ENCODE measurements at places on chromosomes 1 and 21.

DNA sequence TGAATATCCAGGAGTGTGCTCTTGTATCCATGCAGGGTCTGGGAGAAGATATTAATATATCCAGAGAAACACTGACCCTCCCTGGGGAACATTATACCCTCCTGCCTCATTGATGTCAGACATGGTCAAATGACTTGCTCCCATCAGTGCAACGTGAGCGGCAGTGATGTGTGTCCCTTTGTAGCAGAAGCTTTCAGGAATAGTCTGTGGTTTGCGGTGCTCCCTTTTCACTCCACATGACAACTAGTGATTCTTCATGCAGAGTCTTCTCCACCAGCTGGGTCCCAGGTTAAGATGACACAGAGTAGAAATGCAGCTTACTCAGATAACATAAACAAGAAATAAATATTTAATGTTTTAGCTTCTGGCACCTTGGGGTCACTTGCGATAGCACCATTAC lies 31.9 kb upstream of the LYPD8 start:
- DNase-seq = no peak

GRCh38 chr1:231522038-231522437 lies 6.4 kb upstream of the TSNAX start:
- no peak for DNase-seq

DNA sequence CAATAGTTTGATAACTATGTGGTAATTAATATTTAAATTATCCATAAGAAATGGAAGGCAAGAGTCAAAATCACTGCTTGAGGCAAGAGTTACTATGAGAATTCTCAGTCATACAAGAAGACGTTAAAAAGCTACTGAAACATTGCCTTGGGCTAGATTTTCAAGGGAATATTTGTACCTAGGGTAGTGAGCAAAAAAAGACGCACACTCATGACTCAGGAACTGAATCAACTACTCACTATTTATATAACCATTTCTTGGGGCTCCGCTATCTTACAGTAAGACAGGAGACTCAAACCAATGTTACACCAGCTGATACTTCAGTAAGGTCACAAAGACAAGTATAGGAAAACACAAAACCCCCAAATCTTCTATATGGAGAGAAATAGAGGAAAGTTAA lies 151.5 kb upstream of the RNPC3 start:
- DNase-seq = no peak

GRCh38 chr1:64851664-64852063 lies 106.8 kb downstream of the RAVER2 start:
- no peak for DNase-seq

GRCh38 chr1:46183926-46184557 lies 7.8 kb upstream of the P3R3URF start:
- DNase-seq = no peak

DNA sequence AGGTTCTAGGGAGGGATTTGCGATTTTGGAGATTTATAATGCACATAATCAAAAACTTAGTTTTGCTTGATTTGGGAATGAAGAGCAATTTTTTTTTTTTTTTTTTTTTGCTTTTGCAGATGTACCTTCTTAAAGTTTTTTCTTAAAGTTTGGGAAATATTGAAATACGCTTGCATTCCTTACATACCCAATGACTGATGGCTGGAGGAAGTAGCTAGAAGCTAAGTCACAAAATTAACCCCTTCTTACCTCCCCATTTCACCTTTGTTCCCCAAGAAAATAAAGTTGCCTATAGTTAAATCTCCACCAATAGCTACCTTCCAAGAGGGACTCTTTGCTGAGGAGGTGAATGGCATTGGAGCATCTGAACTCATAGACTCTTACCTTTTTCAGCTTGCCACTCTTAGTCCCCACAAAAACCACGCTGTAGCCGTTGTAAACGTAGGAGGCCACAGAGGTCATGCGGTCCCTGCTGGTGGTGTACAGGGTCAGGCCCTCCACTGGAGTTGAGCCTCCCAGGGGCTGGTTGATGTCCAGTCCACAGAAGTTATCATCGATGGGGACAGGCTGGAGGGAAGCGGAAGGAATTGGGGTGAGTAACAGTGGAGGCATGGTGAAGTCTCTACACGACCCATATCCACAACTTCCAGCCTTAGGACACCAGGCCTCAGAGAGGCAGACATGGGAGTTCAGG lies 34.1 kb downstream of the PLXNA2 start:
- DNase-seq = no peak

GRCh38 chr1:182917378-182917777 lies 35.6 kb downstream of the SHCBP1L start:
- DNase-seq = no peak

GRCh38 chr1:222233444-222234158 lies 314.3 kb downstream of the HHIPL2 start:
- no peak for DNase-seq

- DNase-seq = no peak
Measured at GRCh38 chr1:39645411-39646043, 6.1 kb upstream of the HEYL start.

GRCh38 chr1:89631816-89632656 lies 884 bp upstream of the LRRC8C start:
- DNase-seq = no peak

DNA sequence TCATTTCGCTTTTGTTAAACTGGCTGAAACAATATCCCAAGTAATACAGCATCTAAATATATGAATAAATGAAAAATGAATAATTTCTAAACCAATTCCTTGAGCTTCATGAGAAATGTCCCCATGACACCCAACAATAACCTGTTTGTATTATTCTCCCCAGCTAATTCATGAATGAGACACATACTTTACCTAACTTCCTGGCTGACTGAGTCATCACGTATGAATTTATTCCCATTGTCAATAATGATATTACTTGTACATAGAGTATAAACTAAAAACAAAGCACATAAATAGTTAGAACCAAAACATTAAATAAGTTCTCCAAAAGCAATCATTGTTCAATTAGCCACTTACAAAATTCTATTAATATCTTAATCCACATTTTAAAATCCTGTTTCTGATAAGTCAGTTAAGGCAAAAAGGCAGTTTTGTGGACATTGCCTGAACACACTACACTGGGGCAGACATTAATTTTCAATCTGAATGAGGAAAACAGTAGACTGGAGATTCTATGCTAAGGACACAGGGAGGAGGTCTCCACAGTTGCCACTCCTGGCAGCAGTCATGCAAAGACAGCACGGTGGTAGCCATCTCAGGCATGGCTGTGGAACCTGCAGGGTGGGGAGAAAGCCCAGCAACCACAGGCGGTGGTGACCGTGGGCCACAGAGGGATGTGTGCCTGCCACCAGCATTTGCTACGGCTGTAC lies 48.2 kb downstream of the SLC9C2 start:
- DNase-seq = no peak

DNA sequence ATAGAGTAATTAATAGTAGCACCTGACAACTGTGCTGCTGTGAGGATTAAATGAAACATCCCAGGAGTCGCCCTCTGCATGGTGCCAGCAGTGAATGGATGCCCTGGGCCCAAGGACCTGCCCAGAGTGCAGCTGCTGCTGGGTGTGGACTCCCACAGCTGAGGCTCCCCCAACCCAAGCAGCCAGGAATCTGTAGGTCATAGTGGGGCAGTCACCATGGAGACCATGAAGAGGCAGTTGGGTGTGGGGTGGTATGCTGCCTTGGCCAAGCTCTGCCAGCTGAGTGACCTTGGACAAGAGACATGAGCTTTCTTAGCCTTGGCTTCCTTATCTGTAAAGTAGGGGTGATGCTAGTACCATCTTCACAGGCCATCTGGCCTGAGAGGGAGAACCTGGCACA lies 9.4 kb downstream of the OLIG2 start:
- DNase-seq = no peak

Measured in NCI-H1092 (cell line).